ENCODE measurements at places on chromosomes 11 and 22.

GRCh38 chr11:35583126-35583525 lies 35.1 kb upstream of the FJX1 start:
- DNase-seq = no peak

- no peak for DNase-seq
Measured at GRCh38 chr22:47168900-47169800, 406.7 kb downstream of the TBC1D22A start.

GRCh38 chr11:26992031-26992541 lies 1.8 kb upstream of the FIBIN start:
- no peak for DNase-seq

GRCh38 chr22:27723708-27724107 lies 77.8 kb downstream of the MN1 start:
- DNase-seq = no peak

DNA sequence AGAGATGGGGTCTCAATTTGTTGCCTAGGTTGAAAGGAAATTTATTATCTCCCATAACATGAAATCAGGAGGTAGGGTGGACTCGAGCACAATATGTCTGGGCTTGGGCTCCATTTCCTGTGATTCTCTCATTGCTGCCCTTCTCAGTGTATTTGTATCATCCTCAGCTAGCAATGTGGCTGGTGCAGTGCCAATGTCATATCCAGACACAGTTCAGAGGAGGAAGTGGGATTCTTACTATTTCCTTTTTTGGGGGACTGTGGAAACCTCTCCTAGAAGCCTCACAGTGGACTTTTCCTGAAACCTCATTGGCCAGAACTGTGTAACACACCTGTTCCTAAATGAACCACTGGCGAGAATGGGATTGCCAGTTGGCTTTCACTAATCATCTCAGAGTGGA lies 21.0 kb upstream of the SWAP70 start:
- DNase-seq = no peak

DNA sequence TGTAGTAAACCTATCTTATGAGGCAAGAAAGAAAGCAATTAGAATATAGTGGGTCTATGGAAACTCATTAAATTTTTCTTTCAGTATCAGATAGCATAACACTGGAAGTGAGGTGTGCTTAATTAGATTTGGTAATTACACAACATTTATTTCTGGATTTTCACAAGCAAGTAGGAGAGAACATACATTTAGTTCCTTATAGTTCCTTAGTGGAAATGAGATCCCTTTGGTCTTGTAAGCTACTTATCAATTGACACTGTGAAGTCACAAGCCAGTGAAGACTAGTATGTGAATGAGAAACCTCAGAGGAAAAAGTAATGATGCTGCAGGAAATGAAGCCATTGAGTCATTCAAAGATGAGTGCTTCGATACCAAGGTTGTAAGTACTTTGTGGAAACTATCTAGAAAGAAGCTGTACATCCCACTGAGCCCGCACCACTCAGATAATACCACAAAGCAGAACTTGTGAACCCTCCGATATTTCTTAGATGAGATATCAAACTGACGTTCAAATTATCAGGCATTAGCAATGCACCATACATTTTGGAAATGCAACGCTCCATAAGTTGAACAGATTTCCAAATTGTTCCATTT lies 53.5 kb downstream of the ENTHD1 start:
- DNase-seq = no peak

- peak; percentile 39 for DNase-seq
Measured at GRCh38 chr11:60700689-60701468, 1.5 kb downstream of the MS4A8 start.

DNA sequence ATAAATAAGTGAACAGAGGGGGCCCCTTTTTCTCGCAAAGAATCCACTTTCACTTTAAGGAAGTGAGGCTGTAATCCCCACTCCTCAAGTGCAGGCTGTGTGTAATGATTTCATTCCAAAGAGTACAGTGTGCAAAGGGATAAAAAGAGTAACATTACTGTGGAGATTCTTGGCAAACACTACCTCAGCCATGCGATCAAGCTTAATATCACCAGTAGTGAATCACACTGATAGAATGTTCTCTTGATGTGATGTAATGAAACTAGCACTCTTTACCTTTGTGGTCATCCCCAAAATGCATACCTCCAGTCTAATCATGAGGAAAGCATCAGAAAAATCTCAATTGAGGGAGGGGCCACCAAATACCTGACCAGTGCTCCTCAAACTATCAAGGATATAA lies 246.1 kb upstream of the CHORDC1 start:
- no peak for DNase-seq

DNA sequence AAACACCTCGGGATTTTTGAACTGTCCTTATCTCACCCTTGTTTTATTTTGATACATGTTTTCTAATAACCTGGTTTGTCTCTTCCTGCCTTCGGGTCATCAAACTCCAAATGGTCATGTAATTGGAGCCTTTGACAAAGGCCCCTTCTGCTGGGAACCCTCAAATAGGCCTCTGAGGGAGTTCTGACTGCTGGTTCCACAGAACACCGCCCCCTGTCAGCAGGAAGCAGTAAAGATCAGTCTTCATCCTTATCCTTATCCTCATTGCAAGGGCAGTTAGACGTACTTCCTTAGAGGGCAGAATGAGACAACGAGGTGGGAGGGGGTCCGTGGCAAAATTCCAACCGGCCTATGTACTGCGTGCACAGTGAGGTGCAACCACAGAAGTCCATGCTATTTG lies 12.1 kb downstream of the TRIM51 start:
- DNase-seq = no peak
